ENCODE measurements at places on chromosomes 3 and 15. TPM values are rescaled to one million over a fixed set of nuclear protein-coding genes. Genes with fewer than 3 reads are reported as not detected.

The C2CD4A gene
- 0.31 TPM for polyA plus RNA-seq

The KNG1 gene
- polyA plus RNA-seq: 107 TPM

- no peak for DNase-seq
These were observed 1.1 kb downstream of the MITF start for GRCh38 chr3:69740103-69741021.

GRCh38 chr3:40456279-40456939 is 730 bp upstream of the RPL14 start:
- no peak for DNase-seq

The COL6A5 gene
- polyA plus RNA-seq: 0.16 TPM

- no peak for DNase-seq
These were observed 84.5 kb upstream of the STT3B start for GRCh38 chr3:31448035-31448881.

GRCh38 chr15:38514601-38515000 is 50.0 kb downstream of the RASGRP1 start:
- DNase-seq: no peak

The NPAP1 gene
- 0.50 TPM for polyA plus RNA-seq

DNA sequence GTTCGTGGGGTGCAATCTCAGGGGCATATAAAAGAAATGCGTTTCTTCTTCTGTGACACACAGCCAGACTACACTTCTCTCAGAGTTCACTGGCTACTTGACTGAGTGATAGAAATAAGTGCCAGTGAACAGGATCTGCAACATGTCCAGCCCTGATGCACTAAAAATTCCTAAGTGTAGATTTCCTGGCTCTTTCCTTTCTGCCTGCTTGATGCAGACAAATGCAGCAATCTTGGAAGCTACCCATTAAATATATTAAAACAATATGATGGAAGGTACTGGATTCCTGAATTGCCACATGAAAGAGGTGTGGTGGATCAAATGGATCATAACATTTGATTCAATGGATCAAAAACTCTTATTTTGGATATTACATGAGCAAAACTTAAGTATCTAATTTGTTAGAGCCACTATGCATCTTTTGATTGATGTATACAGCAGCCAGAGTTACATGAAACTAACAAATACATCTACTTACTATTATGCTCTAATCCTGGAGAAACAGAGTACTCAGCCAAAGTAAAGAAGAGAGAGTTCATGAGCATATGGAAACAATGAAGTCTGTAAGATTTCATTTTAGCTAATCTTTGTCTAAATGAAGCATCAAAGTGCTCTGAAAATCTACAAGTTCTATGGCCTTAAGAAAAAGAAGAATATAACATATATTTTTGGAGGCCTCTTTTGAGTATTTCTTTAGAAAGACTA is 222.6 kb downstream of the ZNF385D start:
- no peak for DNase-seq

The TMOD3 gene
- polyA plus RNA-seq: 60.0 TPM

GRCh38 chr15:89828281-89829145 is 13.9 kb upstream of the ANPEP start:
- no peak for DNase-seq

DNA sequence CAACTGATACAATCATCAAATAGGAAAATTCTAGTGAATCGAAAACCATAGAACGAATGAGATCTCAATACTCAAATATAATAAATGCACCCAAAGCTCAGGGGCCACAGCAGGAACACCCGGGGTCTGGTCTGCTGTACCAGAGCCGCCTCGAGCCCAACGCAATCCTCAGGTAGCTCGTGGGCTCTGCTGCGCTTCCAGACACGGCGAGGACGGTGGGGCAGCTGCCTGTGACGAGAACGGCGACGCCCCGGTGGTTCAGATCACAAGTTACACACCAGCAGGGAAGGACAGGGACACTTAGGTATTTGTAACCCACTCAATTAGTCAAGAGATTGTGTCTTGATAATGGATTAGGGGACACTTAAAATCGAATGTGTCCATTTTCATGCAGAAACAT is 54.6 kb downstream of the NIPA2 start:
- no peak for DNase-seq

The RETNLB gene
- not detected for polyA plus RNA-seq

DNA sequence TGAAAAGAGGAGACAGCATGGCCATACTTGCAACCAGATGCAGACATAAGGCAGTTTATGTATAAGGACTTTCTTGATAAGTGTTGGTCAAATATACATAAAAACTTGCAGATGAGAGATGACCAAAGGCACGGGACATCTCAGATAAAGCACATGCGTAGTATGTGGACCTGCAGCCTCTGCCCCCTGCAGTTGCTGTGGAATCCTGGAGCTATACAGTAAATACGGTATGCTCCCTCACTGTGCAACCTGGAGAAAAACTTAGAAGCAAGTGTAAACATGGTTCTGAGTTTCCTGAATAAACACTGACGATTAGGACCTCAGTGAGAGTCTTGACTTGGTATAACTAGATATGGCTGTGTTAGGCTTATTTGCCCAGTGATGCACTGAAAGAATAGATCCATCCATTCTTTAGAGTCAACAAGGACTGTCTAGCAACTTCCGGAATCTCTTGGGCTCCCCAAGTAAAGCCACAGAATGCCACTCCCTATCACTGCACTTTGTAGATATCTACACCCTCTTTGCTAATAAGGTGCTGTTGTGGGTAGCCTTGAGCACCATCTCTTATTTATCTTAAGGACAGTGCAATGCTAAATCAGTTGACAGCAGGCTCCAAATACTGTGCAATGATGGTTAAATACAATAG is 40.2 kb downstream of the GJD2 start:
- no peak for DNase-seq

DNA sequence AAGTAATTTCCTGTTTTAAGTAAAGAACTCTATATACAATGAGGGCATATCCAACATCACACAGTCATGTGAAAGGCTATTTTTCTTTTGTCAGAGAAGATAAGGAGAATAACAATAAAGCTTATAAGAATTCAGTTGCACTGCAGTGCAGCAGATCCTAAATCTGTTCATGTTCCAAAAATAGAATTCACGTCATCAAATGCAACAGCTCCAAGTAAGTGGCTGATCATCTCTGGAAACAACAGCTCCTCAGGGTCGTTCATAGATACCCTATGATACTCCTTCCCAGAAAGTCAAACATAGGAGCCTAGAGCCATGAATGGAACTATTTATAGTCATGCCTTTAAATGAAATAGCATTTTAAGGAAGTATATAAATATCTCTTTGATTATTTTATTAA is 100.2 kb downstream of the FMN1 start:
- DNase-seq: no peak

The SH2D7 gene
- 0.72 TPM for polyA plus RNA-seq

- no peak for DNase-seq
These were observed 189.2 kb downstream of the USP13 start for GRCh38 chr3:179842061-179842460.

DNA sequence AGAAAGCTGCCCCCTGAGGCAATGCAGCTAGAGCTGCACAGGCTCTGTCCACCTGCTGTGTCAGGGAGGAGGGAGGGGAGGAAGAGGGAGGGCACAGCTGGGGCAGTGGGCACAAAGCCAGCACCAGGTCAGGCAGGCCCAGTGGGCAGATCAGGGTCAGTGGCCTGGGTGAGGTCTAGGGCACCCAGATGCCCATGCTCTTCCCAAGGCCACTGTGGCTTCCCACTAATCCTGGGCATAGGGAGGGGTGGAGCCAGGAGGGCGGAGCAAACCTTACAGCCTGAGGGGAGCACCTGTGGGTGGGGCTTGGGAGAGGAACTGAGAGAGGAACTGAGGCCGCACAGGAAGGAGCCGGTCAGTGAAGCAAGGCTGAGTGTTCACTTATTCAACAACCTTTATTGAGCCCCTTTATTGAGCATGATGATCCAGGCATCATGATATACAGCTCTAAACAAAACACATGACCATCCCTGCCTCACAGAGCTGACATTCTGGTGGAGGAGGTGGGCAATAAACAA is 55.0 kb downstream of the RHCG start:
- DNase-seq: no peak

- no peak for DNase-seq
These were observed 31.7 kb upstream of the CMTM7 start for GRCh38 chr3:32359766-32360492.

The FBXL2 gene
- polyA plus RNA-seq: 32.3 TPM

The SEMA3B gene
- 96.9 TPM for polyA plus RNA-seq

GRCh38 chr15:93467337-93467736 is 378.3 kb upstream of the RGMA start:
- no peak for DNase-seq

The ACTC1 gene
- polyA plus RNA-seq: 1.6 TPM

- no peak for DNase-seq
These were observed 69.5 kb upstream of the IQSEC1 start for GRCh38 chr3:13142552-13143380.

The GATM gene
- polyA plus RNA-seq: 256 TPM

- no peak for DNase-seq
These were observed 130.8 kb upstream of the CCNL1 start for GRCh38 chr3:157290766-157291165.
